Mucosa of descending colon (tissue), 3 donors: ENCODE measurements at places on chromosomes 11 and 22. TPM values are rescaled to one million over a fixed set of nuclear protein-coding genes. Genes with fewer than 3 reads are reported as not detected.

Gene SERPING1
- 31.0 TPM for total RNA-seq

Gene C11orf97
- total RNA-seq: not detected

Gene SEC14L6
- 0.26 TPM for total RNA-seq

Gene APLNR
- 5.7 TPM for total RNA-seq

Gene HBB
- total RNA-seq: 2.5 TPM

Gene IRAG1
- 7.5 TPM for total RNA-seq

Gene SPDYC
- total RNA-seq: not detected

Gene PRG3
- total RNA-seq: not detected

Gene C11orf98
- 53.1 TPM for total RNA-seq

Gene ROBO3
- total RNA-seq: 8.5 TPM

Gene OR52H1
- 0.28 TPM for total RNA-seq

Gene ART1
- total RNA-seq: not detected

Gene TCN1
- total RNA-seq: not detected

Gene C22orf42
- not detected for total RNA-seq

Gene TBX1
- 4.1 TPM for total RNA-seq

Gene INSC
- total RNA-seq: 1.4 TPM

Gene OR8D4
- total RNA-seq: 0.87 TPM
